Activated effector memory CD4-positive, alpha-beta T cell treated with Interleukin-2 at 50 U/mL for 16 hours (primary cell): ENCODE measurements at places on chromosomes 4 and X.

- DNase-seq = no peak
These were observed 51.6 kb downstream of the ELF4 start for GRCh38 chrX:130058652-130059051.

DNA sequence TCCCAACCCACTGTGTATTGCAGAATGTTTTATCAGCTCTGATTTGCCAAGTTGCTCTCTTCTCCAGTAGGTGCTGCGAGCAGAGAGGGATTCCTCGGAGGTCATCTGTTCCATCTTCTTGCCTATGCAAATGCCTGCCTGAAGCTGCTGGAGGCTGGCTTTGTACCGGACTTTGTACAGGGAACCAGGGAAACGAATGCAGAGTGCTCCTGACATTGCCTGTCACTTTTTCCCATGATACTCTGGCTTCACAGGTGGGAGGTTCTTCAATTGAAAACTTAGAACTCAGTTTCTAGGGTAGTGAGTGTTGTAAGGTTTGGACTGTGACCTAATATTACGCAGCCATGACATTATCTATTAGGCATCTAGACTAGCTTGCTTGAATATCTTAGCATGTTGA is 24.9 kb downstream of the AR start:
- no peak for DNase-seq

GRCh38 chr4:81647388-81647787 is 175.7 kb upstream of the RASGEF1B start:
- DNase-seq = no peak

DNA sequence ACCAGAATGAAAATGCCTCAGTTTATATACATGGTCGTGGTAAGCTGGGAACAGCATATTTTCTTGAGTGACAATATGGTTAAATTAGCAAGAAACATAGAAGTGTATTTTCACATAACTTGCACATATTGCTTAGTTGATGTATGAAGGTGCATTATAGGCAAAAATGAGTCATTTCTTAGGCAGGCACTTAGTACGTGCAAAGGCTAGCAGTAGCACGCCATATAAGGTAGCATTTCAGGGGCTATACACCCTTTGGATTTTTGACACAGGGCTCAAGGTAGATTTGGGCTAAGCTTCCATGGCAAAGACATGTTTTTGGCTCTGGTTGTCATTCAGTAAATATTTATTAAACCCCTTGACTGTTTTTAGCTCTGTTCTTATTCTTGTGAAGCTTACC is 33.1 kb downstream of the PCDH7 start:
- DNase-seq = no peak

DNA sequence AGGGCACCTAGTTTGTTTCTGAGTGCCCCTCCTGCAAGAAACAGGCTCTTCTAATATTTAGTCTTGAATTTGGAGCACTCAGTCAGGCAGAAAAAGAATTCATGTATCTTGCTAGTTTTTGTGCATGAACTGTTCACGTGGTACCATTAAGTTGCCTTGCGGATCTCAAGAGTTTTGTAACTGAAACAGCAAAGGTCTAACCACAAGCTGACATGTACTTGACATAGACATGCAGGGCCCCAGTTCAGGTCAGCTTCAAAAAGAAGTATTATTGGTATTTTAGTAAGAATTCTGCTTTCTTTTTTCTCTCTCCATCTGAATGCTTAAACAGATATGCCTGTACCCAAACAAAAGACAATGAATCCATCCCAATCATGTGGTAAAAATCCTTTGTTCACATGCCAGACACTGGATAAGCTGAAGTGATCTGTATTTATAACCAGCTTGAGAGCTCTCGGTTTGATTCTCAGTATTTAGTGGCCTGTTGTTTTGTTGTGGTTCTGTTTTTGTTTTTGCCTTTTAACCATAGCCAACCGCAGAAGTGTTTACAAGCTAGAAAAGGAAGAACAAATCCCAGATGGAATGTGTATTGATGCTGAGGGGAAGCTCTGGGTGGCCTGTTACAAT is 13.0 kb downstream of the RGN start:
- no peak for DNase-seq

GRCh38 chr4:149158817-149159216 is 656.8 kb downstream of the IQCM start:
- DNase-seq = no peak

DNA sequence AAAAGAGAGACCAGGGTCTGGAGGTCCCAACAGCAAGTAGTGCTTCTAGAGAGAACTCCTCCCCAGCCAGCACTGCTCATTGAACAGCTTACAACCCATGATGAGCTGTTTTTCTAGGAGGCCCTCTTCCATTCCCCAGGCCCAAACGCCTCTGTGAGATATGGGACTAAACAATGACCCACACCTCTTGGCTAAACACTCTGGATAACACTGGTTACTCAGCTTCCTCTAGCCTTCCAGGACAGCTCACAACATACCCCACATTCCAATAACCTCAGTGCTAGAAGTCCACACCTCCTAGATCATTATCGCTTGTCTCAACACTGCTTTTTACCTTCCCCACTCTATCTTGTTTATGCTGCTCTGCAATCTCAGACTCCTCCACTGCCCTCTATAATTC is 35.4 kb upstream of the PGRMC2 start:
- DNase-seq = no peak

DNA sequence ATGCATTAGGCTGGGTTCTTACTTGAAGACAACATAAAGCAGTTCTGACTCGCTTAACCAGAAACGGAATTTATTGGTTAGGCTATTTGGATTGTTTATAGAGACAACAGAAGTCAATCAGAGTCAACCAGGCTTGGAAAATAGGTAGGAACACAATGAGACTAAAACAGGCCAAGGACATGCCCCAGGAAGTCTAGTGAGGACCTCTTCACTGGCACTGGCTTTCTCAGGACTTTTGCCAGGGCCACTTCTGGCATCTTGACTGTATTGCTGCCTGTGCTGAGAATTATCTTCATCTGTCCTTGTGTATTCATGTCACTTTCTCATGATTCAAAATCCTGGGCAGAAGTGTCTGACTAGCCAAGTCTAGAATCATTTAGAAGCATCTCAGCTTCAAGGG is 19.6 kb downstream of the PGAM4 start:
- DNase-seq = no peak

GRCh38 chr4:177001271-177002175 is 208.8 kb upstream of the VEGFC start:
- no peak for DNase-seq

GRCh38 chr4:154345359-154345758 is 146.2 kb downstream of the DCHS2 start:
- DNase-seq = no peak

DNA sequence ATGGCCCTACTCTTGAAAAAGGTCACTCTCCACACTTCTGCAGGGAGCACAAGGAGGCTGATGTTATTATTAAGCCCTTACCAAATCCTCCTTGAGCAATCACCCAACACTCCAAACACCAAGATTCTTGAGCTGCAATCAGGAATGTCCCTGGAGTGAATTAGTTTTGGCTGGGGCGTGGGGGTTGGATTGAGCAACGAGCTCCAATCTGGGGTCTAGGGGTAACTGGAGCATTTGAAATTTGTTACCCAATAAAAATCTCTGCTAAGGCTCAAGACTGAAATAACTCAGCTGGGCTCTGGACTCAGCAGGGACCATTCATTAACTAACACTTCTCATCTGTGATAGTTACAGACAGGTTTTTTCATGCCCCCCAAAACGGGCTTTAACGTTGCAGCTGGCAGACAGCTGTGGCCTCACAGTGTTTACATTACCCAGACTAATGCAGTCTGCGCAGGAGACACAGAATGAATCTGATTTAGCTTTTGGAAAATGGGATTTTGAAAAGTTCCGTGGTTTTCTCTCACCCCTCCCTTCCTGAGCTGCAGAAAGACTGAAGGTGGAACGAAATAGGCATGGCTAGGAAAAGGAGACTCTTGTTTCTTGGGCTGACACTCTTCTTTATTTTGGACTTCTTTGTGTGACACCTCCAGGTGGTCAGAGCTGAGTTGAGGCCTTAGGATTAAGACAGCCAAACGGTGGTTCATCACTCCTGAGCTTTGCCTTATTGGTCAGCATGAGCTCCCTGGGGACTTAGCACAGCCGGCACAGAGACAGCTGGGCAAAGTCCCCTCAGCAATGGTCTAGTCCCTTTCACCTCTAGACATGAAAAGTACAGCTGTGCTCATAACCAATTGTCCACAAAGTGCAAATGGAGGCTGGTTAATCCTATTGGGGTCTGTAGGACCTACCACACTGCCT is 26.6 kb downstream of the PLAC1 start:
- DNase-seq = no peak

DNA sequence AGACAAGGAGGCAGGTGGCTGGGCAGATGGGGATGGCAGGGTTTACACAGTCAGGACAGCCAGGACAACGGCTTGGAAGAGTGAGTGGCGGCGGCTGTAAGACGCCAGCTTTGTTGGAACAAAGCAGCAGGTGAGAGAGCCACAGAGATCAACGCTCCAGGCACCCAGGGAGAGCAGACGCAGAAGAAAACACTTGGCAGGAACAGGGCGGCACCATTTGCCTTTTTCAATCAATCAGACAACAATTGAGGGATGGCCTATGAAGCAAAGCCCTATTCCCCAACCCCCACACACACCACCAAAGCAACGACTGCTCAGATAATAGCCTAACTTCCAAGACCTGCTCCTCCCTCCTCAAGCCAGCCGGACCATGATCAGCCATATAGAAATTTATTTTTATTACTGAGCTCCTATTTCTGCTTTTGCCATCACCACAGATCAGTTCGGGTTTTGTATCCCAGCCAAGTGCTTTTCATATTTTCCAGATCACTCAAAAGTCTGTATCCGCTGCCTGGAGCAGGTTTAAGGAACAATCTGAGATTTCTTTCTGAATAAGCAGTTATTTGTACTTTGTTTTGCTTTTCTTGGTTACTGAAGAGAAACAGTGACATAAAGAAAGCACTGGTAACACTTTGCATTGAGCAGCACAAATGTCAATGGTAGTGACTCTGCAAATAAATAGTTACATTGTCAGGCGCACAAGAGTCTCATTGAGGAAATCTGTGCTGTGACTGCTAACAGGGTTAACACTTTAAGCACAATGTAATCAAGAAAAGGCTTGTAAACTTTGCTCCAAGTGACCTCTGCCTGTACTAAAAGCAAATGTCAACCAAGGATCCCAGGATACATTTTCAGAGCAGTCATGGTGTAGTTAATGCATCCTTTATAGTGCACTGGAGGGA is 81.8 kb upstream of the RBPJ start:
- DNase-seq = no peak

DNA sequence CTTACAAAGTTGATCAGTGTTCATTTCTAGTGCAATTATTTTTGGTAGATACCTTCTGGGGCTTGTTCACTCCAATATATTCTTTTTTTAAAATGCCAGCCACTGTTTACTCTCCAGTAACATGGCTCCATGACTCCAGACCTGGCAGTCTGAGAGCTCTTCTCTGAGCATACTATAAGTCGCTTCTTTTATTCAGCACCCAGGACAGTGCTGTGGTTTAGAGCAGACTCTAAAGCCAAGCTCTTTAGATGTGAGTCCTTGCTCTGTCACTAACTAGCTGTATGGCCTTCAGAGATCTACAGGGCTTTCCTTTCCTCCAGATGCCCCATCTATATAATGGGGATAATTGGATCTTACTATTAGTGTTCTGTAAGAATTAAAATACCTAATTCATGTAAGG is 200.2 kb upstream of the FAM241A start:
- DNase-seq = no peak

DNA sequence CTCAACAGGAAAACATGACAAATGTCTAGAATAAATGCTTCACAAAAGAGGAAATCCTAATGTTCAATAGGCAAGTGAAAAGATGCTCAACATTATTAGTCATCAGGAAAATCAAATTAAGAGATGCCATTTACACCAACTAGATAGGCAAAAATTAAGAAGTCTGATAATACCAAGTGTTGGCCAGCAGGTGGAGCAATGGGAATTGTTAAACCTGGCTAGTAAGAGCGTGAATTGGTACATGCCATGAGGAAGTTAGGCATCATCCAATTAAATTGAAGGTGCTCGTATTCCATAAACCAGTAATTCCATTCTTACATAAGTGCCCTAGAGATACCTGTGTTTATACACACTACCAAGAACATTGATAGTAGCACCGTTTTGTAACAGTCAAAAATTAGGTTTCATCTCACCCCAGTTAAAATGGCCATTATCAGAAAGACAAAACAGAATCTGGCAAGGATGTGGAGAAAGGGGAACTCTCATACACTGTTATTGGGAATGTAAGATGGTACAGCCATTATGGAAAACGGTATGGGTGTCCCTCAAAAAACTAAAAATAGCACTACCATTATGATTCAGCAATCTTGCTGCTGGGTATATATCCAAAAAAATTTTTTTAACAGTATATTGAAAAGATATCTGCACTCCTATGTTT is 14.0 kb upstream of the ZCCHC18 start:
- DNase-seq = no peak
